Stimulated activated CD4-positive, alpha-beta T cell treated with anti-CD3 and anti-CD28 coated beads, Interleukin-1b, Interleukin-23, amount 100 ng/mL, for 1 hour (primary cell): ENCODE measurements at places on chromosomes 5 and 9.

GRCh38 chr9:137026828-137027227 is 1.2 kb downstream of the ABCA2 start:
- no peak for DNase-seq

GRCh38 chr5:20055301-20055700 is 67.3 kb upstream of the CDH18 start:
- no peak for DNase-seq

DNA sequence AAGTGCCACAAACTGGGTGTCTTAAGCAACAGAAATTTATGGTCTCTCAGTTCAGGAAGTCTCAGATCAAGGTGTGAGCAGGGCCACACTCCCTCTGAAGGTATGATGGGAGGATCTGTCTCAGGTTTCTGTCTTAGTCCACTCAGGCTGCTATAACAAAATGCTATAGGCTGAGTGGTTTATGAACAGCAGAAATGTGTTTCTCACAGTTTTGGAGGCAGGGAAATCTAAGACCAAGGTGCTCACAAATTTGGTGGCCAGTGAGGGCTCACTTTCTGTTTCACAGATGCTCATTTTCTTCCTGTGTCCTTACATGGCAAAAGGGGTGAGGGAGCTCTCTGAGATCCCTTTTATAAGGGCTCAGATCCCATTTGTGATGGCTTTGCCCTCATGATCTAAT is 281.4 kb downstream of the CWC27 start:
- DNase-seq, result no peak

- DNase-seq, result no peak
Observed at GRCh38 chr5:115475788-115476187, 68.8 kb downstream of the FEM1C start.

- DNase-seq, result no peak
Observed at GRCh38 chr5:96516631-96517071, 83.6 kb upstream of the PCSK1 start.

- DNase-seq, result no peak
Observed at GRCh38 chr9:2125906-2126305, 110.8 kb downstream of the SMARCA2 start.

- DNase-seq, result no peak
Observed at GRCh38 chr5:54524082-54524481, 6.5 kb downstream of the SNX18 start.

DNA sequence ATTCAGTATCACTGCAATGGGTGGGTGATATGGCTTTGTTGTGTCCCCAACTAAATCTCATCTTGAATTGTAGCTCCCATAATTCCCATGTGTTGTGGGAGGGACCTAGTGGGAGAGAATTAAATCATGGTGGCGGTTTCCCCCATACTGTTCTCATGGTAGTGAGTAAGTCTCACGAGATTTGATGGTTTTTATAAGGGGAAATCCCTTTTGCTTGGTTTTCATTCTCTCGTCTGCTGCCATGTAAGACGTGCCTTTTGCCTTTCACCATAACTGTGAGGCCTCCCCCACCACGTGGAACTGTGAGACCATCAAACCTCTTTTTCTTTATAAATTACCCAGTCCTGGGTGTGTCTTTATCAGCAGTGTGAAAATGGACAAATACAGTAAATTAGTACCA is 9.5 kb upstream of the NANS start:
- no peak for DNase-seq
